ENCODE measurements at places on chromosomes 5 and 9. TPM values are rescaled to one million over a fixed set of nuclear protein-coding genes. Genes with fewer than 3 reads are reported as not detected.

GRCh38 chr5:88792144-88792840 lies 90.7 kb downstream of the MEF2C start:
- no peaks in the 10 kb centered on the region for H3K4me1 ChIP-seq
- H3K4me3 ChIP-seq, result no peak overlapping the region
- no peaks in the 10 kb centered on the region for H3K36me3 ChIP-seq
- no peak overlapping the region for H3K27ac ChIP-seq
- DNase-seq, result no peak

DNA sequence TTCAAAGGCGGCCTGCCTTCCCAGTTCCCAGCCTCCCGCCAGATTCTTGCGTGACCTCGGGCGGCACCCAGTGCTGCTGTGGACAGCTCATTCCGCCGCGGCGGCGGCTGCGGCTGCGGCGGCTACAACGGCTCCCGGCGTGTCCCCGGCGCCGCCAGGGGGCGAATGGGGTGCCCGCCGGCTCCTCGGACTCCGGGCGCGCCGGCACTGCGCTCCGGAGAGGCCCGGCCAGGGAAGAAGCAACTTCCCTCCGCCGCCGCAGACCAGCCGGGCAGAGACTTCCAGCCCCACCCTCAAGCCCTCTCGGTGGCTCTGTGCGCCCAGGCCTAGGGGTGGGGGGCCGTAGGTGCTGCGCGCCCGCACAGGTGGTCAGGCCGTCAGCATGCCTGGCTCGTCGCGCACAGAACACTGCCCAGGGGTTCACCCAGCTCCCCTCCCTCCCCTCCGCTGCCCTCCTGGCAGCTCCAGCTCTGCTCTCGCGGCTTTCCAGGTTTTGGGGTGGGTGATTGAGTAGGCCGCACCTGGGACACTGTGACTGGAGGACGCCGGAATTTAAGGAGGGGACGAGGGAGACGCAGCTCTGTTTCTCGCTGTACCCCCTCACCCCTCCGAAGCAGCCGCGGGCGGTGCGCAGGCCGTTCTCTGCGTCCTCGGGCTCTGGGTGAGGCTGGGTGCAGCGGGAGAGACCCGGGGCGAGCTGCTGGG lies 20.2 kb downstream of the IGIP start:
- no peaks in the 10 kb centered on the region for H3K27me3 ChIP-seq
- peaks cover 12% of the 10 kb centered on the region for H3K4me1 ChIP-seq
- peak; percentile 77 for DNase-seq
- no peak overlapping the region for H3K4me3 ChIP-seq
- no peak overlapping the region for H3K27ac ChIP-seq

- no peak for DNase-seq
- no peak overlapping the region for H3K4me3 ChIP-seq
- no peak overlapping the region for H3K27ac ChIP-seq
- peaks cover 33% of the 10 kb centered on the region for H3K27me3 ChIP-seq
- no peaks in the 10 kb centered on the region for H3K4me1 ChIP-seq
- H3K36me3 ChIP-seq, result no peaks in the 10 kb centered on the region
Observed at GRCh38 chr9:38319496-38320173, 72.9 kb upstream of the ALDH1B1 start.

- DNase-seq, result no peak
- no peak overlapping the region for H3K4me3 ChIP-seq
- H3K4me1 ChIP-seq, result no peaks in the 10 kb centered on the region
- no peaks in the 10 kb centered on the region for H3K27me3 ChIP-seq
- no peak overlapping the region for H3K27ac ChIP-seq
Observed at GRCh38 chr9:78559449-78559885, 262.5 kb downstream of the PSAT1 start.

DNA sequence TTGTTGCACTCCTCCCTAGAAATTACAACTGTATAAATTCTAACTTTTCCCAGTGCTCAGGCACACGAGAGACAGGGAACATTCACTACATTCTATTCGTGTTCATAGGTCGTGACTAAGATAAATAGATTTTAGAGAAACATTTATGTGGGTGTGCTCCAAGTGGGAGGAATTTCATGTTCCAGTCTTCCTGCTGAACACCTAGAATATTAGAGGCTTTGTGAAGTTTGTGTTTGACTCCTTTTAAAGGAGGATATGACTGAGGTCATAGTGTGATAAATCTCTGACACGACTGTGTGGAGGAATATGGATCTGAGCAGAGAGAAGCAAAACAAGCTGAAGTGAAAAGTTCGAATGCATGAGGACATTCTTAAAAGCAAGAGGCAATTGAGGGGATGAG lies 355.3 kb downstream of the ZSWIM6 start:
- no peak overlapping the region for H3K27ac ChIP-seq
- no peaks in the 10 kb centered on the region for H3K27me3 ChIP-seq
- no peaks in the 10 kb centered on the region for H3K4me1 ChIP-seq
- H3K36me3 ChIP-seq, result no peaks in the 10 kb centered on the region

- no peaks in the 10 kb centered on the region for H3K4me1 ChIP-seq
- no peaks in the 10 kb centered on the region for H3K36me3 ChIP-seq
- no peak overlapping the region for H3K27ac ChIP-seq
- no peak for DNase-seq
- peaks cover 3% of the 10 kb centered on the region for H3K27me3 ChIP-seq
Observed at GRCh38 chr5:35921930-35922329, 16.5 kb downstream of the CAPSL start.

- DNase-seq, result no peak
- H3K4me3 ChIP-seq, result no peak overlapping the region
- H3K27me3 ChIP-seq, result no peaks in the 10 kb centered on the region
Observed at GRCh38 chr5:169960659-169961058, 19.6 kb downstream of the INSYN2B start.

DNA sequence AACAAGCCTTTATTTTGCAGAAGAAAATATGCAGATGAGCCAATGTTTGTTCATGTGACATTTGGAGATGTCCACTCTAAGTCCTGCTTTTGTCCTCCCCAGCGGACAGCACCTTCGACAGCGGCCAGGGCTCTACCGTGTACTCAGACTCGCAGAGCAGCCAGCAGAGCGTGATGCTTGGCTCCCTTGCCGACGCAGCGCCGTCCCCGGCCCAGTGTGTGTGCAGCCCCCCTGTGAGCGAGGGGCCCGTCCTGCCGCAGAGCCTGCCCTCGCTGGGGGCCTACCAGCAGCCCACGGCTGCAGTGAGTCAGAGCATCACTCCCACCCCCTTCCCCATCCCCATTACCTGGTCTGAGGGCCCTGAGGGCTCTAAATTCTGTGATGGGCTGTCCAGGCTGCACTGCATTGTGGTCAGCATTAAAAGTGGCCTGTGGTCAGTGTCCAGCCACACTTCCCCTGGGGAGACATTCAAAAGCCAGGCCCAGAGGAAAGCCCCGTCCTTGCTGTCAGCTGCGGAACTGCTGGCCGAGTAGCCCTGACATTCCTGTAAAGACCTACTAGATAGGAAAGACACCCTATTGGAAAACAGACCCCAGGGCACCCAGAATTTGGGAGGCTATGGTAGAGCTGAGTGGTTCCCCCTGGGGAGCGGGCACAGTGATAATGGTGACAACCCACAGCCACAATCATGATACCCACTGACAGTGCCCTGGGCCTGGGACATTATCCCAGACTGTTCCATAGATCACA lies 69.0 kb downstream of the WNK2 start:
- DNase-seq, result no peak
- peaks cover 3% of the 10 kb centered on the region for H3K4me1 ChIP-seq
- H3K27me3 ChIP-seq, result peaks cover 60% of the 10 kb centered on the region
- H3K36me3 ChIP-seq, result no peaks in the 10 kb centered on the region

GRCh38 chr5:113452941-113453340 lies 18.2 kb upstream of the TSSK1B start:
- H3K27ac ChIP-seq, result no peak overlapping the region
- no peaks in the 10 kb centered on the region for H3K4me1 ChIP-seq
- H3K27me3 ChIP-seq, result no peaks in the 10 kb centered on the region

DNA sequence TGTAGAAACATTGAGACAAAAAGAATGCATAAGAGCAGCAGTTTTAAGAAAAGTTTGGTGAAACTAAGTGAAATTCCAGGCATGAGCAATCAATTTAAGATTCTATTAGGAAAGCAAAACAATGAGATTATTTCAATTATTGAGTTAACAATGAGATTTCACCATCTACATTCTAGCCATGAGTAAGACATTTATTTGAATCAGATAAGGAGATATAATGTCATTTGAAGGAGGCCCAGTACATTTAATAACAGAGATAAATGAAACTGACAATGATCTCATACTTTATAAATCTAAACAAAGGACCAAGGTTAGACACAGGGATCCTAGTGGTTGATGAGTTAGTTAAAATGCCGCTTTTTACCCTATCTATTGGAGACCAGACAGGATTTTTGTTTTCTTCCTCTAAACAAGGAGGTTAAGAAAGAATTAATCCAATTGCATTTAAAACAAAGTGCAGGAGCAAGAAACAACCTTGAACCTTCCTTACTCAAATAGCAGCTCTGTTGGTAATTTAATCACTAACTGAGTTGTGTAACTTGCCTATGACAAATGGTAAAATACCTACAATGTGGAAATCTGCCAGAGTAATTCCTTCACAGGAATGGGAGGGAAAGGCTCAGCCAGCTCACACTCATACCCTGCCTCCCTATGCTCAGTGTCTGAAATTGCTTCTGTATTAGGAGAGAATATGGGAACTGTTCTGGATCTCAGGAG lies 103.5 kb upstream of the NR3C1 start:
- no peak overlapping the region for H3K27ac ChIP-seq
- H3K27me3 ChIP-seq, result no peaks in the 10 kb centered on the region
- H3K4me3 ChIP-seq, result no peak overlapping the region
- H3K36me3 ChIP-seq, result no peaks in the 10 kb centered on the region

- no peaks in the 10 kb centered on the region for H3K27me3 ChIP-seq
- H3K36me3 ChIP-seq, result peaks cover 8% of the 10 kb centered on the region
- no peak for DNase-seq
- no peaks in the 10 kb centered on the region for H3K4me1 ChIP-seq
Observed at GRCh38 chr9:26863074-26863473, 29.5 kb downstream of the CAAP1 start.

GRCh38 chr5:97135868-97136267 lies 6.5 kb downstream of the LIX1 start:
- H3K27ac ChIP-seq, result no peak overlapping the region
- no peak overlapping the region for H3K4me3 ChIP-seq
- no peaks in the 10 kb centered on the region for H3K27me3 ChIP-seq
- no peaks in the 10 kb centered on the region for H3K36me3 ChIP-seq
- DNase-seq, result no peak
- no peaks in the 10 kb centered on the region for H3K4me1 ChIP-seq

PCDHB15 gene
- 0.07 TPM for total RNA-seq

SLCO6A1 gene
- total RNA-seq, result not detected

SPATA31E1 gene
- total RNA-seq, result not detected

Data from K562 (cell line).